ENCODE measurements at places on chromosomes 4 and X. TPM values are rescaled to one million over a fixed set of nuclear protein-coding genes. Genes with fewer than 3 reads are reported as not detected.
A peak's percentile ranks its signal among the peaks of the same experiment; 100 is the strongest.

GRCh38 chr4:173135241-173135847, 33.3 kb upstream of the GALNT7 start:
- H3K36me3 ChIP-seq, result no peaks in the 10 kb centered on the region
- H3K27me3 ChIP-seq, result peaks cover 2% of the 10 kb centered on the region
- peaks cover 12% of the 10 kb centered on the region for H3K4me1 ChIP-seq
- H3K4me3 ChIP-seq, result no peak overlapping the region
- H3K27ac ChIP-seq, result no peak overlapping the region

- peaks cover 13% of the 10 kb centered on the region for H3K4me1 ChIP-seq
- DNase-seq, result no peak
- H3K36me3 ChIP-seq, result no peaks in the 10 kb centered on the region
- H3K4me3 ChIP-seq, result no peak overlapping the region
- H3K27me3 ChIP-seq, result peaks cover 4% of the 10 kb centered on the region
These were observed 204.5 kb upstream of the PSAPL1 start for GRCh38 chr4:7638984-7639789.

DNA sequence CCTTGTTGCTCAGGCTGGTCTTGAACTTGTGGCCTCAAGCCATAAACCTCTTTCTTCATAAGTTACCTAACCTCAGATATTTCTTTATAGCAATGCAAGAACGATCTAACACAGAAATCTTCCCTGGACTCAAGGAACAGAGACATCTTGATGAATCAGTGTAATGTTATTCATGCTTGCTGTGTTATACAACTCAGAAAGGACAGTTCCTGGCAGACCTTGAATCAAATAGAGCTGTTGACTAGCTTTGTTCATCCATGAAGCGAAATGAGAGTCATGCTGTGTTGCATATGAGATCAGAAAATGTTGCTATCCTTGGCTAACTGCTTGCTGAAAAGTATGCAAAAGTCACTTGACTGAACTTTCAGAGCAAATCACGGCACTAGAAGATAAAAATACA, 72.6 kb upstream of the ARHGAP24 start:
- no peak overlapping the region for H3K27ac ChIP-seq
- H3K36me3 ChIP-seq, result no peaks in the 10 kb centered on the region
- H3K27me3 ChIP-seq, result no peaks in the 10 kb centered on the region
- H3K4me3 ChIP-seq, result no peak overlapping the region
- no peaks in the 10 kb centered on the region for H3K4me1 ChIP-seq

GRCh38 chrX:132508834-132509233, 20.0 kb upstream of the MBNL3 start:
- no peaks in the 10 kb centered on the region for H3K4me1 ChIP-seq
- no peak overlapping the region for H3K27ac ChIP-seq
- H3K27me3 ChIP-seq, result peaks cover 2% of the 10 kb centered on the region
- H3K36me3 ChIP-seq, result no peaks in the 10 kb centered on the region
- H3K4me3 ChIP-seq, result no peak overlapping the region

CT83 gene
- total RNA-seq, result not detected

DNA sequence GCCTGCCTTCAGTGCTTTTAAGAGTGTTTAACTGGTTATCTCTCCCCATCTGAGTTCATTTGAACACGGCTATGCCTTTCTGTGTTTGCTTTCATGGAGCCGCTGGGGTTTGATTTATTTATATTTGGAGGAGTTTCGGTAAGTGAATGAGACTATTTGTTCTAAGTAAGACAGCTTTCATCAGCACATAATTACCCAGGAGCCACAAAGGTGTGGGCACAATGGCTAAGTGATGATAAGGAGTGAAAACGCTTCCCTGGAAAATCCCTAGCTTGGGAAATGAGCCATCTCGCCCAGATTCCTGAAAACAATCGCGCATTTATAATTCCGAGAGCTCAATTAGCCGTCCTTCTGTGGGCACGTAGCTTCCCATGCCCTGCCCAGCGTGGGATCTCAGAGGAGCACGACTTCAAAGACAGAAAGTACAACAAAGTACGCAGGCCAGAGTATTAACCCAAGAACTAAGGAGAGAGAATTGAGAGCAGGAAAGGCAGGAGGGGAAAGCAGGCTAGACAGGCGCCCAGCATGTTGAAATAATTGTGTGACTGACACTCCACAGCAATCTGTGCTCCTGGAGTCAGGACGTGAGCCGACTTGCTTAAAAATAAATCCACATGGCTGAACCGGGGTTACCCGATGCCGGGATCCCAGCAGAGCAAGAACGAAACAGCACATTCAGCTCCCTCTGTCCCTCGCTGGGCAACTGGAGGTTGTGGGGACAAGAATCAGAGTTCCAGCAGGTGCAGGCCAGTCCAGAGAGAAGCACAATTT, 99.0 kb downstream of the DHRSX start:
- no peaks in the 10 kb centered on the region for H3K27me3 ChIP-seq
- H3K4me1 ChIP-seq, result no peaks in the 10 kb centered on the region
- H3K27ac ChIP-seq, result no peak overlapping the region
- H3K4me3 ChIP-seq, result no peak overlapping the region
- DNase-seq, result no peak

DNA sequence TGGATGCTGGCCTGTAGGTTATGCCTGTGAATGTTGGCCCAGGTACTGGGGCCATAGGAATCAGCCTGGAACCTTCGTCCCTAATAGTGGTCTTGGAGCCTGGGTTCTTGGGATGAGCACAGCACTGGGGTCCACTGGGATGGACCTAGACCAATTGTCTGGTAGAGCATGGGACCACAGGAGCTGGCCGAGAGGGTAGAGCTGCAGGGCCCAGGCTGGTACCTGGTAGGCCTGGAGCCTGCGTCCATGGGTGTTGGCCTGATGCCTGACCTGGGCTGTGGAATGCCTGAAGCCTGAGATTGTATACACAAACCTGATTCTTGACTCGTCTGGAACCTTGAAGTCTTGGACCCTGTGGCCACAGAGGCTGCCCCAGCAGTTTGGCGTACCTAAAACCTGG, 48.9 kb downstream of the MAGEC1 start:
- no peak overlapping the region for H3K27ac ChIP-seq
- H3K4me1 ChIP-seq, result no peaks in the 10 kb centered on the region
- DNase-seq, result no peak
- H3K36me3 ChIP-seq, result no peaks in the 10 kb centered on the region

GRCh38 chr4:111761531-111761930, 383.7 kb upstream of the FAM241A start:
- DNase-seq, result no peak
- no peaks in the 10 kb centered on the region for H3K27me3 ChIP-seq
- H3K36me3 ChIP-seq, result no peaks in the 10 kb centered on the region

- no peak for DNase-seq
- no peaks in the 10 kb centered on the region for H3K27me3 ChIP-seq
- no peaks in the 10 kb centered on the region for H3K4me1 ChIP-seq
- no peak overlapping the region for H3K4me3 ChIP-seq
- H3K36me3 ChIP-seq, result no peaks in the 10 kb centered on the region
These were observed 67.8 kb downstream of the SLC34A2 start for GRCh38 chr4:25723409-25723808.

- DNase-seq, result no peak
- no peak overlapping the region for H3K27ac ChIP-seq
- no peaks in the 10 kb centered on the region for H3K36me3 ChIP-seq
- H3K27me3 ChIP-seq, result no peaks in the 10 kb centered on the region
These were observed 7.0 kb upstream of the TET2 start for GRCh38 chr4:105139646-105140045.

DNA sequence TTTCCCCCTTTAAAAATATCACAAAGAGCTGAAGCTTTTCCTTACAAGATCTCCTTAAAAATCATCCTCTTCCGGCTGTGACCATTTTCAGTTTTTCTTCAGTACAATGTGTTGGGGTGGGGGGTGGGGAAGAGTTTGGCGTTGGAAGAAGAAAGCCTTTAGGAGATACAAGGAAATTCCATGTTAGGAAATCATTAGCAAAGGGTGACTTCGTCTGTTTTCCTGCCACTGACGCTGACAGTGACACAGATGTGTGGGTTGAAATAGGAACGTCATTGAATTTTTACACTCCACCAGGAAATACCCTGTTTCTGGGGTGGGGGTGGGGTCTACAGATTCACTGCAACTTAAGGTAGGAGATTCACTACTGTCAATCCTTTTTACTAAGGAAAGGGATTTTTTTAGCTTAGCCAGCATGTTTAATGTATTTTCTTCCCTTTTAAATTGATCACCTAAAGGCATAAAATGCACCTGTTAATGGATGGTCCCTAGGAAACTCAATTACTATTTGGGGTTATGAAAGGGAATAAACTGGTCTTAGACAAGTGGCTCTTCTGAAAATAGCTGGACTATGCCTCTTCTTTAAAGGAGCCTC, 3.9 kb downstream of the MAMLD1 start:
- peak overlapping the region; percentile 79 for H3K4me3 ChIP-seq
- DNase-seq, result no peak
- H3K36me3 ChIP-seq, result no peaks in the 10 kb centered on the region

AFF1 gene
- total RNA-seq, result 72.0 TPM

RP2 gene
- 10.8 TPM for total RNA-seq

DNA sequence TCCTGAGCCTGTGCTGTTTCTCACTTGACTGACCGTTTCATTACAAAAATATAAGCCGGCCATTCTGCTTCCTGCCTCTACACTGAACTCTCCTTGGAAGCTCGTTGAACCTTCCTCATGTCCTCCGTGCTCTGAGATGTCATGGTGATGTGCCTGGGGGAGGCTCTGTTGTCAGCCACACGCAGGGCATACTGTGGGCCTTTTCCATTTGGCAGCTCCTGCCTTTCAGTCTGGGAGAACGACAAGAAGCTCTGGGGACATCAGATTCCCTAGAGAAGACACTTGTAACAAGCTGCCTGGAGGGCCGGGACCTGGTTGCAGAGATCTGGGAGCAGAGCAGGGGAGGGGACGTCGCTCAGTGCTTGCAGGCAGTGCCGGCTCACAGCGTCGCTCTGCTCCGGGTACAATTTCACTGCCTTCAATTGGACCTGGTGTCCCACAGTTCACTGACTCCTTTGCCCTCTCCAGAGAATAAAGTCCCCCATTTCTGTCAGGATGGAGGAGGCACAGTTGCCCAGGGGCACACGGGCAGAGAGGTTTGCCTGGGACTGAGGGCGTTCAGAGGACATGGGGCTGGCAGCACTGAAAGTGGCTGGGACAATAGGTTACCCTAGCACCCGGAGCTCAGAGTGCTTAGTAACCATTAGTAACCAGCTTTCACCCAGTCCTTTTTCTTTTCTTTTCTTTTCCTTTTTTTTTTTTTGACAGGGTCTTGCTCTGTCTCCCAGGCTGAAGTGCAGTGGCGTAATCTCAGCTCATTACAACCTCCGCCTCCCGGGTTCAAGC, 19.1 kb upstream of the MECP2 start:
- no peak overlapping the region for H3K4me3 ChIP-seq
- peaks cover 6% of the 10 kb centered on the region for H3K27me3 ChIP-seq
- H3K27ac ChIP-seq, result no peak overlapping the region
- peaks cover 5% of the 10 kb centered on the region for H3K4me1 ChIP-seq
- no peaks in the 10 kb centered on the region for H3K36me3 ChIP-seq
- DNase-seq, result no peak

GRCh38 chrX:16096141-16096540, 27.2 kb upstream of the GRPR start:
- no peaks in the 10 kb centered on the region for H3K4me1 ChIP-seq
- no peak for DNase-seq
- H3K36me3 ChIP-seq, result no peaks in the 10 kb centered on the region
- no peak overlapping the region for H3K27ac ChIP-seq
- H3K4me3 ChIP-seq, result no peak overlapping the region
